IgD-negative memory B cell (primary cell): ENCODE measurements at places on chromosomes 6 and 20. TPM values are rescaled to one million over a fixed set of nuclear protein-coding genes. Genes with fewer than 3 reads are reported as not detected.

The LTA gene
- 16.3 TPM for polyA plus RNA-seq

The GJA10 gene
- not detected for polyA plus RNA-seq

The LY6G6D gene
- polyA plus RNA-seq, result not detected

The NRSN1 gene
- polyA plus RNA-seq, result not detected

The CFAP61 gene
- not detected for polyA plus RNA-seq

The NRM gene
- polyA plus RNA-seq, result 56.1 TPM
